Aorta (tissue), 5 donors: ENCODE measurements at places on chromosomes 1 and 21. TPM values are rescaled to one million over a fixed set of nuclear protein-coding genes. Genes with fewer than 3 reads are reported as not detected.

- H3K4me3 ChIP-seq: no peak overlapping the region
- no peaks in the 10 kb centered on the region for H3K4me1 ChIP-seq
- H3K27ac ChIP-seq: no peak overlapping the region
Observed at GRCh38 chr1:198304431-198304830, 147.6 kb downstream of the NEK7 start.

DNA sequence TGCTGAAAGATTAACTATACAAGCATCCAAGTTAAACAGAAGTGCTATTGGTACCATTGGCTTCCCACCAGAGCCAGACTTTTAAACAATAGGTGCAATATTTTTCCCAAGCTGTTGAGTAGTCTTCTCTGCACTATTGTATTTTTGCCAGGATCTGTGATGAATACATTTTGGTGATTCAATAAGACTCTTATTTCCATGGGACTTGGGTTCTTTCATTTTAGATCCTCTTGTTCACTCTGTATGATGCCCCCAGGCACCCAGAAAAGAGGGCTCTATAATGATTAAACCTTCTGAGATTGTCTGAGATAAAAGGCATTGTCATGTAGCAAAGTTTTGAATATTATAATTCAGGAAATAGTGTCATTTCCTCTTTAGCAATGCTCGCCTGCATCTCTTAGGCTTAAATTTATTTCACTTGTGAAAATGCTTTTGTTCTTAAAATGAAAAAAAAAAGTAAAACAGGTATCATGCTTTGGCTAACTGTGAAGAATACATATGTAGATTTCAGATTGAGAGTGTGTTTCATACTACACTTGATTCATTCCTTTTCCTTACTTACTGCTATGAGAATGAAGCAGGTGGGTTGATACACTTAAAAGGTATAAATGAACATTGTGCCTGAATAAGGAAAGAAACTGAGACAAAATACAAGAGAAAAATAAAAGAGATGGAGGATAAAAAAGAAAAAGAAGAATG, 275.0 kb downstream of the HMCN1 start:
- H3K27me3 ChIP-seq: no peaks in the 10 kb centered on the region
- H3K4me1 ChIP-seq: peaks cover 3% of the 10 kb centered on the region
- H3K4me3 ChIP-seq: no peak overlapping the region
- H3K27ac ChIP-seq: no peak overlapping the region
- no peaks in the 10 kb centered on the region for H3K36me3 ChIP-seq
- DNase-seq: no peak

Gene STYXL2
- 7.1 TPM for total RNA-seq

Gene RXFP4
- not detected for total RNA-seq
